ENCODE measurements at places on chromosomes 16 and 17.

- peak overlapping the region; percentile 75 for H3K4me3 ChIP-seq
- peak; percentile 83 for DNase-seq
- no peaks in the 10 kb centered on the region for H3K27me3 ChIP-seq
- peak overlapping the region; percentile 87 for H3K27ac ChIP-seq
These were observed 55.0 kb upstream of the CBFA2T3 start for GRCh38 chr16:89031715-89032659.

- H3K36me3 ChIP-seq, result no peaks in the 10 kb centered on the region
- DNase-seq, result no peak
- H3K4me3 ChIP-seq, result peak within 1 kb of the TSS; percentile 89
These were observed at the start of gene GLTPD2 for GRCh38 chr17:4788807-4789700. GLTPD2 (plus strand) TSS chr17:4788964; CDS start chr17:4789012, 48 bp downstream.

DNA sequence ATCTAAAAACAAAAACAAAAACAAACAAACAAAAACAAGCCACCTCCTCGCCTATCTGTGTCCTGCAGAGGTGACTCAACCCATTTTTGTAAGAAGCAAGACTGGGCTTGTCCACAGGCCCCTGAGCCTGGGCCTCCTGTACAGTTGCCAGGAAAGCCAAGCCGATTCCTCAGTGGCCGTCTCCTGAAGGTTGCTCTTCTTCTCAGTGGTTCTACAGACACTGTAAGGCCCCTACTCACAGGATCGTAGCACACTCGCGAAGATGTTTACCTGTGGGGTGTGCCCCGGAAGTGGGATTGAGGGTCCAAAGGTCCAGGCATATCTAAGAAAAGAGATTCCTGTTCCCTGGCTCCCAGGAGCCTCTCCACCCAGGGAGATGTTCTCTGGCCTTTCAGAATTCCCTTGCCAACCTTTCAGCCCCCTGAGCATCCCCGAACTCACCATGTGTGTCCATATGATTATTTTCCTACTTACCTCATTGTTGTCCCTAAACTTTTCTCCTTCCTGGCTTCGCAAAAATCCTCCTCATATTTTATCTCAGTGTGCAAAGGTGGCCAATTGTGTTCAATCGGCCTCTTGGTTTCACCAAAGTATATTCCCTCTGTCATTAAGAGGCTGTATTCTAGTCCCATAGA is 7.5 kb upstream of the CES3 start:
- H3K27ac ChIP-seq, result no peak overlapping the region
- H3K36me3 ChIP-seq, result no peaks in the 10 kb centered on the region
- H3K4me1 ChIP-seq, result peaks cover 1% of the 10 kb centered on the region
- H3K4me3 ChIP-seq, result no peak overlapping the region

DNA sequence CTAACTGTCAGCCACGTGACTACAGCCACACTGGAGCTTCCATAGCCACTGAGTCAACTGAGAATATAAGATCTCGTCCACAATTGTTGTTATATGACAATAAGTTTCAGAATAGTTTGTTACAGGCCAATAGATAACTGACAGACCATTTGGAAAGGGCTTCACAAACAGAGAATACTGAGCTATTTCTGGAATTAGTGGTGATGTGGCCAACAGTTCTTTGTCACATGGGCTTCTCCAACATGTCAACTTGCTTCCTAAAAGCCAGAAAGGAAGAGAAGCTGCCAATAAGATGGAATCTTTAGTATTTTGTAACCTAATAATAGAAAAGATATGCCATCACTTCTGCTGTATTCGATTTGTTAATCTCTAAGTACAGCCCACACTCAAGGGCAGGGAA is 1220.4 kb downstream of the CDH8 start:
- H3K4me1 ChIP-seq, result no peaks in the 10 kb centered on the region
- H3K36me3 ChIP-seq, result no peaks in the 10 kb centered on the region
- no peak for DNase-seq
- no peak overlapping the region for H3K27ac ChIP-seq
- no peak overlapping the region for H3K4me3 ChIP-seq

Measured in memory B cell (primary cell).